Cerebellar nuclear complex (tissue), 1 donor: ENCODE measurements at places on chromosomes 7 and 10.

GRCh38 chr7:101288439-101288838, 33.2 kb downstream of the IFT22 start:
- DNase-seq: no peak

DNA sequence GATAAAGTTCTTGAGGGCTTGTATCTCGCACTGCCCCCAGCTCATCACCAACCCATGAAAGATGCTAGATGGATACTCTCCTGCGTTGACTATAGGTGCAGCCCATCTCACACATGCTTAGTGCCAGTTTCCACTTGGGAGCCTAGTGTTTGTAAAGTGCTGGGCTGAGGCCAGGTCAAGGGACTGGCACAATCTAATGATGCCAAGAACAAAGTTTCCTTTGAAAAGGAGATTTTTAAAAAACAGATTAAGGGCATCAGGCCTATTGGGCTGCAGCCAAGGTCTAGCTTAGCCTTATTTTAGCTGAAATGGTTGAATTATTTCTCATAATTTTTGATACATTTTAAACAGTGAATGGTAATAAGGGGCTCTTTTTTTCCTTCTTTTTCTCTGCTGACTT, 259.0 kb downstream of the ADRA2A start:
- DNase-seq: no peak

DNA sequence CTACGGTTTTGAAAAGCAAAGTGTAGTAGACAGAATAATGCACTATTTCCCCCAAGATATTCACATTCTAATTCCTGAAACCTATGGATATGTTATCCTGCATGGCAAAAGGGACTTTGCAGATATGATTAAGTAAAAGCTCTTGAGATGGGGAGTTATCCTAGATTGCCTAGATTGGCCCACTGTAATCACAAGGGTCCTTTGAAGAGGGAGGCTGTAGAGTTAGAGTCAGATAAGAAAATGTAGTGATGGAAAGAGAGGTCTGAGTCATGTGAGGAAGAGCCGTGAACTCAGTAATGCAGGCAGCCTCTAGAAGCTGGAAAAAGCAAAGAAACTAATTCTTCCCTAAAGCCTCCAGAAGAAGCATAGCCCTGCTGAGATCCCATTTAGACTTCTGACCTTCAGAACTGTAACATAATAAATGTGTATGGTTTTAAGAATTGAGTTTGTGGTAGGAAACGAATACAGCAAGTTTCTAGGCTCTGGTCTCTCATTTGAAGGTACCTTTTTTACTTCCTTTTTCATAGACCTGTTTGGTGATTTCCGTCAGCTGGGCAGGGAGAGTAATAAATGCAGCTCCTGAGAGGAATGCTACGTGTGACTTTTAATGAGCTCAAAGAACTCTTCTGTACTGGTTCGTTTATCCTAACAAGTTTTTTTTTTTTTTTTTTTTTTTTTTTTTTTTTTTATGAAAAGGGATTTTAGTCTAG, 41.9 kb upstream of the NXPH1 start:
- no peak for DNase-seq

- no peak for DNase-seq
Measured at GRCh38 chr10:131846240-131847101, 54.3 kb upstream of the PPP2R2D start.

- DNase-seq: no peak
Measured at GRCh38 chr7:37786741-37787569, 61.4 kb upstream of the NME8 start.

DNA sequence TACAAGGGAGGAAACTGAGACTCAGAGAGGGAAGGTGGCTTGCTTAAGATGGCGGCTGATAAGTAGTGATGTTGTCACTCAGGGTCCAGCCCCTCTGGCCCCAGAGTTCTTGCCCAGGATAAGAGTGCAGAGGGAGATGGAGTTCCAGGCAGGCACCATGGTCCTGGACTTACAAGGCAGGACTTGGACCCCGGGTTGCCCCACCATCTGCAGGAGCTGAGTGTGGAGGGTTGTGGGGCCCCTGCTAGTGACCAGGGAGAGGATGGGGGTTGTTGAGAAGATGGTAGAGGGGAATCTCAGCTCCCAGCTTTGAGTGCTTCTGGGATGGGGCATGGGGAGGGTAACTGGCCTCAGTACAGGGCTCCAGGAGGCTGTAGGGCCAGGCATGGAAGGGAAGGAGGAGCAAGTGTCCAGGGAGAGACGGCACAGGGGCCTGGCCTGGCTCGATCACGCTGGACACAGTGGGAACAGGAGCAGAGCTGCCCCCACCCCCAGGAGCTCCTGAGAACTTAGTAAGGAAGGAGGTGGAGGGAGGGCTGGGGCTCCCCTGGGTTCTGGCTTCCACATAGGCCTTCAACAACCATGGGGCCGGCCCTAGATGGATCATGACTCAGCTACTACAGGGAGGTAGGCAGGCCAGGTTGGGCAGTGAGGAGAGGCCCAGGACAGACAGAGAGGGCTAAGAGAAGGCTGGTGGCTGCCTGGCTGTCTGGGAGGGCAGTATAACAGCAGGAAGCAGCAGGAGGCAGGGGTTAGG, 28.2 kb downstream of the PPIF start:
- no peak for DNase-seq

DNA sequence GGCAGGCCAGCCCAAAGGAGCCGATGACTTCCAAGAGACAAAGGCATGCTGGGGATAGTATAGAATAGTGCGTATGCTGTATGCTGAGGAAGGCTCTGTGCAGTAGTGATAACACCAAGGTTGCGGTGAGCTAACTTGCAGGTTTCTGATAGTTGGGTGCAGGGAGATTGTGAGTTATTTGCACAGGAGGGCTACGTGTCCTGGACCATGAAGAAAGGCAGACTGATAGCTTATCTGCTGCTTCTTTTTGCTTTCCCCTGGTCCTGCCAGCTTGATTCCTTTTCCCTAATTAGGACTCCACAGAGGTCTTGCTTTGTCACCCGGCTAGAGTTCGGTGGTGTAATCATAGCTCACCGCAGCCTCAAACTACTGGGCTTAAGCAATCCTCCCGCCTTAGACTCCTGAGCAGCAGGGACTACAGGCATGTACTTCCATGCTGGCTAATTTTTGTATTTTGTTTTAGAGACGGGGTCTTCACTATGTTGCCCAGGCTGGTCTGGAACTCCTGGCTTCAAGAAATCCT, 43.9 kb upstream of the ARHGAP12 start:
- DNase-seq: no peak

DNA sequence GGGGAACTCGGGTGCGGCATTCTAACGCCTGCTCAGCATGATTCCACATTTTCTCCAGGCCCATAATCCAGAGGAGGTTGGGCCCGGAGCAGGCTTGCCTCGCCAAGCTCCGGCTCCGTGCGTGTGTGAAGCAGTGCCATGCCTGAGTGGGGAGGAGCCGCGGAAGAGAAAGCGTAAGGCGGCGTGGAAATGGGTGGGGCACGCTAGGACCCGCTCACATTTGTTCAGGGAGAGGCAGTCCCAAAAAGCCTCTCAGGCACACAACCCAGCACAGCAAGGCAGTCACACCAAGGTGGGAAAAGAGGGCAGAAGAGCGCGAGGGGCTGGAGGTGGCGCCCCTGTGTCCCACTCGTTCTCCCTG, 695 bp upstream of the VDAC2 start:
- DNase-seq: peak; percentile 40

- no peak for DNase-seq
Measured at GRCh38 chr10:81534991-81535390, 340.0 kb upstream of the NRG3 start.

DNA sequence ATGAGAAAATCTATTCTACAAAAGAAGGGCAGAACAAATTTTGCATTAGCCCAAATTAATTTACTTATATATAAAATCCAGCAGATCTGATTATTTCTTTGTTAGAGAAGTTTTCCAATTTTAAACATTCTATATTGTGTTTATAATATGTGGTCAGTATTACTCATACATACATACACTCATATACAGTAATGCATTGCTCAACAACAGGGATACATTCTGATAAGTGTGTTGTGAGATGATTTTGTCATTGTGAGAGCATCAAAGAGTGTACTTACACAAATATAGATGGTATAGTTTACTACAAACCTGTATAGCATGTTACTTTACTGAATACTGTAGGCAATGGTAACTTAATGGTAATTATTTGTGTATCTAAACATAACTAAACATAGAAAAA, 239.6 kb upstream of the ETV1 start:
- no peak for DNase-seq

- no peak for DNase-seq
Measured at GRCh38 chr10:35503578-35503977, 101.6 kb upstream of the GJD4 start.

- DNase-seq: no peak
Measured at GRCh38 chr7:1513657-1514095, 9.5 kb upstream of the INTS1 start.

GRCh38 chr10:60299961-60300883, 89.5 kb downstream of the ANK3 start:
- no peak for DNase-seq

DNA sequence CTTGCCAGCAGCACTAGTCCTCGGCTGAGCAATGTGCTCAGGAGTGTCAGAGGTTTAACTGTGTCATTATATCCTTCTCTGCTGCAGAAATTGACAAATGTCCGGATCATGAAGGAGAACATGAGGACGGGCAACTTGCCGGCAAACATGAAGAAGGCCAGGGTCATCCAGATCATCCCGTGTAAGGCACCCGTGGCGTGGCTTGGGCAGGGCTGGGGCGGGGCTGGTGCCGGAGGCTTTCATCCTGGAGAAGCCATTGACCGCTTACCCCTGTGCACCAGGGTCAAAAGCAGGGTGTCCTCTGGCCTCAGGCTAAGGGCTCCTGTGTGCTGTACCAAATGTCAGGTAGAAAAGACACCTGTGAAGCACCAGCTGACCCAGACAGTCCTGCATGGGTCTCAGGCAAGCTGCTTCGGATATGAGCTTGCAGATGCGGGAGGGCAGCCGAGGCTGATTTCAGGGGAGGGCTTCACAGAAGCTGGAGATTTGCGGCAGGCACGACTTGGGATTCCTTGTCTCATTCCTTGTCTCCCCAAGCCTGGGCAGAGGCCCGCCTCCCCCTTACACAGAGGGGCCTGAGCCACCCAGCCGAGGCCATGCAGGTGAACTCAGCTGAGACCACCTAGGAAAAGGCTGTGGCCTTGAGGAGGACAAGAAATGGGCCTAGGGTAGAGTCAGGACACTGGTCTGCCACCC, 55.4 kb downstream of the MKI67 start:
- DNase-seq: no peak

DNA sequence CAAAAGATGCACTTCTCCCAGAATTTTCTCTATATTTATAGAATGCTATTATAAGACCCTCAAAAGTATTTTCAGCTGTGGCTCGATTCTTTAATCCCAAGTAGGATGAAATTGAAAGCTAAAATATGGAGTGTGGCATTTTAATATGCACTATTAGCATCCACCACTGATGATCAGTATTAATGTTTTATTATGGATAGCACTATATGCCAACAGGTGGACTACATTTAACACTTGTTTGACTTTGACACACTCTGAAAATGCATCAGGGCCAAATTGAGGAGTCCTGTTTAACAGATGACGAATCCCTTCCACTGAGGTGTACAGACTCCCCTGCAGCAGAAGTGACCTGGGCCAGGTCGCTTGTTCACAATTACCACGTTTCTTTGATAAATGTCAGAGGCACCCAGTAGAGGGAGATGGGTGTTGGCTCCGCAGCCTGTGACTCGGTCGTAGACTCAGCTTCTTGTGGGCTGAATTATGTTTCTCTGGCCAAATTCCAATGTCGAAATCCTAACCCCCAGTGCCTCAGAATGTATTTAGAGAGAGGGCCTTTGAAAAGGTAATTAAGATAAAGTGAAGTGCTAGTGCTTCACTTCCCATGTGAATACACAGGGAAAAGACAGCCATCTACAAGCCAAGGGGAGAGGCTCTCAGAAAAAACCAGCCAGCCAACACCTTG, 48.1 kb downstream of the WIPF3 start:
- DNase-seq: no peak

DNA sequence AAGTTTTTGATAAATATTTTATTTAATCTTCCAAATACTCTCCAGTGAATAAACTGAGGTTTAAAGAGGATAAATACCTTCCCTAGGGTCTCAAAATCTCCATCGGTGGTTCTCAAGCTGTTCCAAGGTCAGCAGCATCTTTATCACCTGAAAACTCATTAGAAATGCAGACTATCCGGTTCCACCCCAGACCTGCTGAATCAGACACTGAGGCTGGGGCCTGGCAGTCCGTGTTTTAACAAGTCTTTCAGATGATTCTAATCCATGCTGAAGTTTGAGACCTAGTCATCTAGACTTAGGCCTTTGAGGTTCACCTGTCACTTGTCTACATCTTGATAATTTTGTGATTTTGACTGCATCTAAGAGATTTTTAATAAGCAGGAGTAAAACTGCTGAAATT, 37.5 kb downstream of the PLEKHA8 start:
- DNase-seq: no peak

- no peak for DNase-seq
Measured at GRCh38 chr10:99768556-99768955, 13.9 kb upstream of the ABCC2 start.

- no peak for DNase-seq
Measured at GRCh38 chr7:76315364-76315763, 12.9 kb downstream of the HSPB1 start.

DNA sequence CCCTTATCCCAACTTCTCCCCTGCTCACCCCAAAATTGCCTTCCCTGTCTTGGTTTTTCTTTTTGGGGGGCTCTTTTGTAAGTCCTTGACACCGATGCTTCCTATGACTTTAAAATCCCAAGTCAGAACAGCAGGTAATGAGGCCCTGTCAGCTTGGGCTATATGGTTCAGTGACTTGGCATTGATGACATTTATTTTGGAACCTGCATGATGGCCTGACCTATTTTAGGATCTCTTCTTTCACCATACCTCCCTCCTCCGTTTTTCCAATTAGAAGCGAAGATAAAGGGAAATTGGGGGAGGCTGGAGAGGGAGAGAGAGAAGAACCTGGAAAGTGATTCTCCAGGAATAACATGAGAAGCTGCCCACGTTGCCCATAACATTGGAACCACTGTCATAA, 424.9 kb upstream of the AUTS2 start:
- DNase-seq: peak; percentile 35

- no peak for DNase-seq
Measured at GRCh38 chr10:87734987-87735827, 75.5 kb downstream of the PAPSS2 start.

DNA sequence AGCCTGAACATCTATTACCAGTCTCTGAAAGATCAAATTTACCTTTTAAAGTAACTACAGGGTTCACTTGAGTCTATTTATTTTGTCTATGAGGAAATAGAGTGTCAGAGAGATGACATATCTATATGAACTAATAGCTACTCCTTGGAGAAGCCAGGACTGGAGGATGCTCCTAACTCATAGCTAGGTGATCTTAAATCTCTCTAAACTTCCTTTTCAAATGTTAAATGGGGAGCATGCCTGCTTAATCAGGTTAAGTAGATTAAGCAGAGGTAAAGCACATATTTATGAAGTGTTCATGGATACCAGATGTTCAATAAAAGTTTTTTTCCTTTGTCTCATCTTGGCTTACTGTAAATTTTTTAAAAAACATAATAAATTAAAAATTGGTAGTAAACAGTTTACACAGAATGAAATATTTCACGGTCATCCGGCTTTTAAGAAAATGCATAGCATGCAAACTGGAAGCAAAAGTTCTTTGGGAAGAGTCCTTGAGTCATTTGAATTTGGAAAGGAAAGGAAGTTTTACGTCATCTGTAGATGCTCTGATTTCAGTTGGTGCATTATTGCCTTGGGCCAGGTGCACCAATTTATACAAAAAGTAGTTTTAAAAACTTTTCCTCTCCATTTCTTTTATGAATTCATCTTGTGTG, 155.1 kb downstream of the BICC1 start:
- DNase-seq: no peak

- no peak for DNase-seq
Measured at GRCh38 chr10:588246-589165, 101.0 kb downstream of the DIP2C start.

GRCh38 chr7:37974711-37975110, 54.3 kb downstream of the EPDR1 start:
- DNase-seq: no peak

GRCh38 chr10:125628104-125629049, 54.6 kb downstream of the TEX36 start:
- DNase-seq: no peak
